ENCODE measurements at places on chromosomes 3 and 15.
A peak's percentile ranks its signal among the peaks of the same experiment; 100 is the strongest.

DNA sequence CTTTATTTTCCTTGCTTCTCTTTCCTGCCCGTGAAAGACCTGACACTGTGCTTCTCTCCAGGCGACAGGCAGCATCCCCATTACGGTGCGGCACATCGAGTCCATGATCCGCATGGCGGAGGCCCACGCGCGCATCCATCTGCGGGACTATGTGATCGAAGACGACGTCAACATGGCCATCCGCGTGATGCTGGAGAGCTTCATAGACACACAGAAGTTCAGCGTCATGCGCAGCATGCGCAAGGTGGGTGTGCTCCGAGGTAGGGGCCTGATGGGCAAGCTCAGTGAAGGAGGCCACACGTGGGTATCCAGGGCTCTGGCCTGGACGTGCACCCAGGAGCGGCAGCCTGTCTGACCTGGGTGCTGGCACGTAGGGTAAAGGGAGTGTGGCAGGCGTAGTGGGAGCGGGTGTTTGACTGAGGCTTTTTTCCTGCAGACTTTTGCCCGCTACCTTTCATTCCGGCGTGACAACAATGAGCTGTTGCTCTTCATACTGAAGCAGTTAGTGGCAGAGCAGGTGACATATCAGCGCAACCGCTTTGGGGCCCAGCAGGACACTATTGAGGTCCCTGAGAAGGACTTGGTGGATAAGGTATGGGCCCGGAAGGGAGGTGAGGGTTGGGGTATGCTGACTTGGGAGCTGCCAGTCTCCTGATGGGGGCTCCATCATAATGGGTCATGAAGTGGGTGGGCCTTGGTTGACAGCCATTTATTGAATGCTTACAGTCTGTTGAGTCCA lies 8.2 kb upstream of the PODXL2 start:
- DNase-seq, result no peak

GRCh38 chr3:62229908-62230307 lies 143.4 kb downstream of the FEZF2 start:
- no peak for DNase-seq

DNA sequence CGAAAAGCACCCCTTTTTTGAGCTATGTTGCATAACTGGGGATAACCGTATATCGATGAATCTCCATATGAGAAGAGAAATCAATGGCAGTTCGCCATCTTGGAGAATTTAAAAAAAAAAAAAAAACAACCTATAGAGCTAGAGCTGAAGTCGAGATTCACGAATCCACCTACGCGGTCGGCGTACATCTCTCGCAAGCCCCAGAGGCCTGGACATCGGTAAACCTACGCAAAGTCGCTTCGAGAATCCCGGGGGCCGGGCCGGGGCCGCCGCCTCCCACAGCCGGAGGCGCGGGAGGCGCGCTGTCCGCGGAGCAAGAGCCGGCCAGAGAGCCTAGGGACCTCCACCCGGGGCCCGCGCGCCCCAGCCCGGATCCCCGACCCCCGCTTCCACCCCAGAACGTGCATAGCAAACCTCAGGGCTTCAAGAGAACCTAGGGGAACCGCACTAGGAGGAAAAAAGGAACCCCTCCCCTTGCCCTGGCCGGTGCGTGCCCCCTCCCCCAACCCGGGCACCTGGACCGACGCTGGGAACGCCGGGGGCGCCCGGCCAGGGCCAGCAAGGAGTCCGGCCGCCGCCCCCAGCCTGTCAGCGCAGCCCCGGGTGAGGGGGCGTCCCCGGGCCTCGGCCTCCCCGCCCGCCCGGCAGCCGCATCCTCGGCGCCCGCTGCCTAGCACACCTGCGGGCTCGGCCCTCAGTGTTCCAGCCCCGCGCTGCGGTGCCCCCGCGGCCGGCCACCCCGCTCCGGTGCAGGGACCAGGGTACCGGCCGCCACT lies 567 bp downstream of the PFN2 start:
- peak; percentile 76 for DNase-seq

DNA sequence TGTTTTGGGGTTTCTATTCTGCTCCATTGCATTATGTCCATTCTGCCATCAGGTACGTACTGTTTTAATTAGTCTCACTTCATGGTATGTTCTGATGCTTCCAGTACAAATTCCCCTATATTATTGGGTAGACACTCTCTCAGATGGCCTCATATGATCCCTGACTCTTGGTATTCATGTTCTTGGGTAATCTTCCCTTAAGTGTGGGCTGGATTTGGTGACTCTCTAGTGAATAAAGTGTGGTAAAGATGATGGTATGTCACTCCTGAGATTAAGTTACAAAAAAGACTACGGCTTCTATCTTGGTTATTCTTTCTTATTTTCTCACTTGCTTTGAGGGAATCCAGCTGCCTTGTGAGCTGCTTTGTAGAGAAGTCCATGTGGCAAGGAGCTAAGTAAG lies 89.6 kb upstream of the TBC1D5 start:
- DNase-seq, result no peak

GRCh38 chr3:56771376-56771775 lies 30.4 kb downstream of the ARHGEF3 start:
- DNase-seq, result no peak

DNA sequence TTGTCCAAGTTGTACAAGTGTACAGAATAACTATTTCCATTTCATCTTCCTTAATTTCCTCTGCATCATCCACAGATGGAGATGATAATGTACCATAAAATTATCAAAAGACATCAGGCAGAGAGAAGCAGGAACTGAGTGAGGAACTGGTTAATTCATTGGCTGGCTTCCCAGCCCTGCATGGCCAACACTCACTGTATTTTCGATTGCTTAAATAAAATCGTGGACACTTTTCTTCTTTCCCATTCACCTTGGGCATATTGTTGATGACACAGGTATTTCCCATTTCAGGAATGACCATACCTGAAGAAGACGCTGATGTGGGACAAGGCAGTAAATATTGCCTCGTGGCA lies 144.2 kb upstream of the ABHD17C start:
- no peak for DNase-seq

DNA sequence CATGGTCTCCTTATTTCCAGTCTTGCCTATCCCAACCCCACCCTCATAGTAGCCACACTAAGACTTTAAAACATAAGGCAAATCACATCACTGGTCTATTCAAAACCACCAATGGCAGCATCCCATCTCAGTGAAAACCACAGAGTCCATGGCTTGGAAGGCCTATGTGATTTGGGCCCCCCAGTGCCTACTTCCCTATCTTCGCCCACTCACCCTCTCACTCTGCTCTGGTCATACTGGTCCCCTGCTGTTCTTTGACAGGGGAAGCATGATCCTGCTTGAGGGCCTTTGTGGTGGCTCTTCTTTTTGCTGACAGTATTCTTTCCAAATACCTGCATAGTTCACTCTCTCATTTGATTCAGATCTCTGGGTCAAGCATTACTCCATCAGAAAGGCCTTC lies 3.3 kb downstream of the GTF2A2 start:
- no peak for DNase-seq

- peak; percentile 43 for DNase-seq
Observed at GRCh38 chr3:52532838-52533622, 627 bp downstream of the NT5DC2 start.

All from activated B cell treated with CpG ODN at 0.5 μM for 24 hours (primary cell).